ENCODE measurements at places on chromosomes 13 and 19.
A peak's percentile ranks its signal among the peaks of the same experiment; 100 is the strongest.

DNA sequence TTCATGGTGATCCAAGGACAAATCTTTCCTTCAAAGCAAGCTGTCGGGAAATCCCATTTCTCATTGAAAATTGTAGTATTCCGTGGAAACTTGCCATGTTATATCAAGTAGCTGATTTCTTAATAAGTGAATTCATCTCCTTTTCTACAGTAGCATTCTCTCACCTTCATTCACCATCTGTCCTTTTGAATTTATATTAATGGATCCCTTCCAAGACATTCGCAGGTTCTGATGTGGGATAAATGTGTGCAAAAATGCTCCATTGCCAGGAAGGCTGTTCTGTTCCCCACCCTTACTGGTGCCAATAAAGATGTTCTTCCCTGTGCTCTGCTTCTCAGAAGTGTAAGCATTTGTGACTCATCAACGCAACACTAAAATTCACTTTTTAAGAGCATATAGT is 36.2 kb downstream of the AMER2 start:
- DNase-seq, result no peak

GRCh38 chr19:7904074-7905020 is 670 bp downstream of the MAP2K7 start:
- DNase-seq, result peak; percentile 50

DNA sequence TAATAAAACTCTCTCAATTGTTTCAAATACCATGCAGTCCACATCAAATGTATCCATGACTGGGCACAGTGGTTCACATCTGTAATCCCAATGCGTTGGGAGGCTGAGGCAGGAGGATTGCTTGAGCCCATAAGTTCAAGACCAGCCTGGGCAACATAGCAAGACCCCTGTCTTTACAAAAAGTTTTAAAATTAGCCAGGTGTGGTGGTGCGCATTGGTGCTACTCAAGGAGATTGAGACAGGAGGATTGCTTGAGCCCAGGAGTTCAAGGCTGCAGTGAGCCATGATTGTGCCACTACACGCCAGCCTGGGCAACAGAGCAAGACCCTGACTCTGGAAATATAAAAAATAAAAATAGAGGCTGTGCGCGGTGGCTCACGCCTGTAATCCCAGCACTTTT is 5.0 kb downstream of the CLIP3 start:
- DNase-seq, result no peak

DNA sequence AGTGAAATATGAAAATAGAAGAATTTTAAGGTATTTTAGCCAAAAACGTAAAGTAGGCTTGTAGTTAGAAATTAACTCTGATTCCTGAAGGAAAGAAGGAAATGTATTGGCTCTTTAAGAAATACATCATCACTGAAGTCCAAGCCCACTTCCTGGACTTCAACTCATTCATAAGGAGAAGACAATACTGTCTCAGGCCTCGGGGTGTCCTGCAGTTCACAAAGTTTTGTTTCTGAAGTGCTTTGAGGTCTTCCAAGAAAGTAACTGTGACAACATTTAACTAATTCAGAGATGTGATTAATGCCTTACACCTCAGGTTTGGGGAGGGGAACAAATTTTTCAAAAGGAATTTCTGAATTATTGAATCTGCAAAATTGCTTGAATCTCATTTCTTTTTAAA is 65.8 kb upstream of the STARD13 start:
- no peak for DNase-seq

DNA sequence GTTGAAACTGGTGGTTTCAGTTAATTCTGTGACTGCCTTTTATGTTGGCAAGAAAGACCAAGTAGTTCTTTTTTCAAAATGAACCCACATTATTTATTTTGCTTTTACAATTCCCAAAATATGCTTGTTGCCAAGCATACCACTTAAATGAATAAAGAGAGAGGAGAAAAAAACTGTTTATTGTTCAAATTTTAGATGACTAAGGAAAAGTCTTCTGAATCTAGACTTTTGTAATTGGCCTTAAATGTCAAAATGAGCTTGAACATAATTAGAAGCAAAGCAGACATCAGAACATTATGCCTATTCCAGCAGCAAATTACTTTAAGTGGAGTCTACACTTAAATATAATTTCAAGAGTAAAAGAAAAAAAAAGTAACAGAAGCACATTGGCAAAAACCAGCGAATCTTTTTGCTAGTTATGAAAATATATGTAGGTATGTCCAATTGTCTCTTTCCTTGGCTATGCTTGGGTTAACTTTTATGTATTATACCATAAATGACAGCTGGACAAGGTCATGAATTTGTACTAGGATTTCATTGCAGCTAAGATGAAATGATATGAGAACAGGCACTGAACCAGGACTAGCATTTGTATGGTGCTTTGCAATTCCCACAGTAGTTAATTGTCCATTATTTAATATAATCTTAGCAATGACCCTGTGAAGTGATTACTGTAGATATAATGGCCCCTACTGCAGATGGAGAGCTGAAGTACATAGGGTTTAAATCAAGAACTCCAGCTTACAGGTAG is 211.9 kb downstream of the NALCN start:
- DNase-seq, result no peak

DNA sequence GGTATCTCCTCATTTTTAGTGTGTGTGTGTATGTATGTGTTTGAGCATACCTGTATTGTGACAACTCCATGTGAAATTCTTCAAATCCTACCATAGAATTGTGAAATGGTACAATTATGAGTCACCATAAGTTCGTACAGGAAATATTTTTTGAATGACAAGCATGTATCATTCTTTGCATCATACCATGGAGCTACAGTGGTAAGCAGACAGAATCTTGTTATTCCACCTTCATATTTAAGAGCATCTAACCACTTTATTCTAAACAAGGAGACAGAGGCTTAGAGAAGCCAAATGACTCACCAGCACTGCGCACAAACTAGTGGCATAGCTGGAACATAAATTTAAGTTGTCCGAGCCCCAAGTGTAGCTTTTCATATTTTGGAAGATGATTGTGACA is 4.5 kb upstream of the EPSTI1 start:
- DNase-seq, result no peak

DNA sequence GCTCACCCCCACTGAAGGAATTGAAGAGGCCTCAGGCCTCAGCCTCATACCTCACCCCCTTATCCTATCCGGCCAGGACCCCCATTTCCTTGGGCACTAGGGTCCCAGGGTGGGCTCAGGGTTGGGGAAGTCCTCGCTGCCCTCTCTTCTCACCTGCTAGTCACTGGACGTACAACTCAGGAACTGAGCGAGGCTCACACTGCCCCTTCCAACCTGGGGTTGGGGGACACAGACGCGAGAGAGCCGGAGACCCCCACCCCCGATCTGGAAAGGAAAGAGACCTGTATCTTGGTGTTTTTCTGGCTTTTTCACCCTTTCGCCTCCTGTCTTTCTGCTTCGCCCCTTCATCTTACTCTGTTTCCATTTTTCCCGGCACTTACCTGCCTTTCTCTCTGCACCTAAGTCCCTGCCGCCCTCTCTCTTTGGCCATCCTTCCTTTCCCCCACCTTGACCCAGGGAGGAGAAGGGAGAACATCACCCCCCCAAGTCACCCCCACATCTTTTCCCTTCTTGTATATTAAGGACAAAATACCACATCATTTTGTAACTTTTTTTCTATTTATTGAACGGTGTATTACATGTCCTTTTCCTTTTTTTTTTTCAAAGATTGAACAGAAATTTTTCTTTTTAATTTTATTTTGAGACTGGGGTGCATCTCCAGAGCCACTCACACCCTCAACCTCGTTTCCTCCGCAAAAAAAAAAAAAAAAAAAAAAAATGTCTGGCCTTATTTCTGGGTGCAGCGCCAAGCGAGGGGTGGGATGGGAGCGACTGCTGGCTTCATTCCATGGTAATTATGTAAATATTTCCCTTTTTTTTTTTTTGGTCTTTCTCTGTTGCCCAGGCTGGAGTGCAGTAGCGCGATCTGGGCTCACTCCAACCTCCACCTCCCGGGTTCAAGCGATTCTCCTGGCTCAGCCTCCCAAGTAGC is 36.6 kb downstream of the ZSWIM4 start:
- no peak for DNase-seq

GRCh38 chr19:29779921-29780320 is 31.9 kb upstream of the CCNE1 start:
- DNase-seq, result no peak

- DNase-seq, result peak; percentile 14
Measured at GRCh38 chr13:41716236-41716635, 244.7 kb downstream of the VWA8 start.

GRCh38 chr13:59890054-59890453 is 273.7 kb downstream of the DIAPH3 start:
- DNase-seq, result no peak

DNA sequence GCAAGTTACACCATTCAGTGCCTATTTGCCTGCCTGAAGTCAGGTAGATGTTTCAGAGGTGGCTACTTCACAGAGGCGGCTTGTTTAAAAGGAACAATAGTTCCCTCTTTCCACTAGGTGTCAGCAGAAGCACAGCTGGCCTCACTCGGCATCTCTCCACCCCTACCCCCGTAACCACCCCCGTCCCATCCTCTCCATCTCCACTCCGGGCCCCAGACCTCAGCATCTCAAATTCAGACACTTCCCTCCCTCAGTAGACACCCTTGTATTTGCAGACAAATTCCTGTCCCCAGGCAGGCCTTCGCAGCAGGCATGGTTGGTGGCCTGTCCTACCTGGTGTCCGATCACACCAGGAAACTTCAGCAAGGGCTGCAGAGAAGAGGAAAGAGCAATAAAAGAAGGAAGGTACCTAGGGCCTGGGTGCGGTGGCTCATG is 9.1 kb upstream of the DPP9 start:
- peak; percentile 68 for DNase-seq

GRCh38 chr13:96783511-96783910 is 210.8 kb downstream of the OXGR1 start:
- DNase-seq, result no peak

- DNase-seq, result no peak
Measured at GRCh38 chr13:27117952-27118351, 53.7 kb downstream of the USP12 start.
